NK-92 treated with Interleukin-12 subunit alpha and Interleukin-12 subunit beta, amount 100 ng/mL, for 24 hours (cell line): ENCODE measurements at places on chromosomes 4 and X.

GRCh38 chr4:11698846-11699590 is 270.3 kb upstream of the HS3ST1 start:
- no peak for DNase-seq

- DNase-seq = no peak
These were observed 62.8 kb downstream of the LRBA start for GRCh38 chr4:150952167-150952845.

DNA sequence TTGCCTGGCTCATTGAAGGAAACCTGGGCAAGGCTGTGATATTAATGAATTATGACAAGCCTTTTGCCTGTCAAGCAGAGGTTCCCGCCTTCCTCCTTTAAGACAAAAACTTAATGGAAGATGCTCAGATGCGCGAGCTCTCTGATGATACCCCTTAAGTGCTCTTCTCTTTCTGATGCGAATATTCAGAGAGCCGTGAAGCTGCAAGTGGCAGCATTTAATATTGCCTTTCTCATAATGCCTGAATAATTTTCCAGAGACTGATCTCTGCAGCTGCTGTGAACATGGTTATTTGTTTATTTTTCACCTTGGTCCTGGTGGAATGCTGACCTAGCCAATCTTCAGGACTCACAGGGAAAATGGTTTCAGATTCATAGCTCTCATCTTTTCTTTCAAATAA is 251.8 kb downstream of the TENM3 start:
- DNase-seq = no peak

GRCh38 chr4:98802770-98803198 is 126.1 kb downstream of the EIF4E start:
- no peak for DNase-seq

DNA sequence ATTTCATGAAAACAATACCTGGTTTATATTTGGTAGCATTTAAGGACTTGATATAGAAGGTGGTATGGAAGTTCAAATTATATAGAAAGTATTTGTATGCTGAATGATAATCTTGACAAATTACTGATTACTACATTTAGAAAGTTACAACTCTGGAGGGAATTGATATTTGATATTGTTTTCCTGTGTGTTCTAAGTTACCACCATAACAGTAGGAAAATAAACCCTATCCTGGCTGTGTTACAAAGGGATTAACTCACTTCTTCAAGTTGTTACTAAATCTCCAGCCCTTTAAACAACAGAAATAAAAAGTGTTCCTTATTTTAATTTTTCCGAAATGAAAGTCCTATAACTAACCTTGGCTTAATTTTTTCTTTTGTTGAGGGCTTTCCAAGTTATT is 36.6 kb downstream of the FHL1 start:
- DNase-seq = no peak

- no peak for DNase-seq
These were observed 98.5 kb upstream of the PNPLA4 start for GRCh38 chrX:8025705-8026104.

DNA sequence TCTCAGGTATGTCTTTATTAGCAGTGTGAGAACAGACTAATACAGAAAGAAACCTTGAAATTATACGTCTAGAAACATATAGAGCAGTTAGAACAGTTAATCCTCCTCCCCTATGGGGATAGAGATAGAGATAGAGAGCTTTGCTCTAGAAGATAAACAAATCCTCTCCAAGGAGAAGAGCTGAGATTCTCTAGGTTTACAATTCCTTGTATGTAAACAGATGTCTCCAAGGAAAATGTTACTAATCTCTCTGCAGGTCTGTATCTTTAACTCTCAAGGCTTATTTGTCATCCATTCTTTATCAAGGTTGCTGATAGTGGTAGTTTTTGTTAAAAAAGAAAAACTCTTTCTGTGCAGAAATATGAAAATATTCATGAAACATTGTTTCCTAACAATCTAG is 282.1 kb upstream of the GIMD1 start:
- DNase-seq = no peak

- no peak for DNase-seq
These were observed at the start of gene SORBS2 for GRCh38 chr4:185811509-185812364. Gene SORBS2, minus strand, starts transcription at chr4:185812194. Its CDS starts 121,623 bp downstream, at chr4:185690571.

DNA sequence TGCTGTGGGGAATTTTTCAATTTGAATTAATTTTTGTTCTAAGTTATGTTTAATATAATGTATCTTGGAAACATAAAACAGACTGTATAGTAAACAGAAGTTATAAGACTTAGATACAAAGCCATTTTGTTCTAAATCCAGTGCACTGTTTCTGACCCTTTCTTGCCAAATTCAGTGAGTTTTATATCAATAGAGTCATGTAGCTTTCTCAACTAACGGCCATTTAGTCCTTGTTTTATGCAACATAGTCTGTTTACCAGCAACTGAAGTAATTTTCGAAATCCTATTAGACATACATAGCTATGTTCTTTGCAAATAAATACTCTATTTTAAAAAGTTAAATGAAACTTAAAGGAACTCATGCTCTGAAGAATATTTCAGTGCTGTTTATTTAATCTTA is 242.8 kb downstream of the ADGRL3 start:
- no peak for DNase-seq

DNA sequence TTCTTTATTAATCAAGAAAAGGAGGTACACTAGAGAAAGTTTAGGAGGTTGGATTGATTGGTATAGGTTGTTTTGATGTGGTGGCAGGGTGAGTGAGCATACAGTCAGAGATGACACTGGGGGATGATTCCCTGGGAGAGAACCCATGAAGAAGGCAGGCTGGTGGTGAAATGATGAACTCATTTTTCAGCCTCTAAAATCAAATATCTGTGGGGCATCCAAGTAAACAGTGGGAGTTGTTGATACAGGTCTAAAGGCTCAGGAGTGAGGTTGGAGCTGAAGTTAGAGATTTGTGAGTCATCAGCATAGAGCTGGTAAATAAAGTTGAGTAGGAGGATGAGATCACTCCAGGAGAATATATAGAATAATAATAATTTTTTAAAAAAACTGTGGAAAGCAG is 10.0 kb upstream of the AP1S2 start:
- no peak for DNase-seq

- DNase-seq = peak; percentile 53
These were observed 30.8 kb downstream of the RTL5 start for GRCh38 chrX:72100824-72101351.

GRCh38 chr4:5051278-5052203 is at the start of gene STK32B:
Gene STK32B, plus strand, starts transcription at chr4:5051480.
- no peak for DNase-seq

DNA sequence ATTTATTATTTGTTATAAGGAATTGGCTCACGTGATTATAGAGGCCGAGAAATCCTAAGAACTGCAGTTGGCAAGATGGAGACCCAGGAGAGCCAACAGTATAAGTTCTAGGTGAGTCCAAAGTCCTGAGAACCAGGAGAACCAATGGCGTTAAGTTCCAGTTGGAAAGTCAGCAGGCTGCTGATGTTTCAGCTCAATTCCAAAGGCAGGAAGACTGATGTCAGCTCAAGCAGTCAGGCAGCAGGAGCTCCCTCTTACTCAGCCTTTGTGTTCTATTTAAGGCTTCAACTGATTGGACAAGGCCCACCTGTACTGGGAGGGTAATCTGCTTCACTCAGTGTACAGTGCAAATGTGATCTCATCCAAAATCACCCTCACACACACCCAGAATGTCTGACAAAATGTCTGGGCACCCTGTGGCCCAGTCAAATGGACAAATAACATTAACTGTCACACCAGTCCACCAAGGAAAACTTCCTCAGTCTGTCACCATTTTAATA is 30.8 kb upstream of the TBL1X start:
- DNase-seq = no peak

- no peak for DNase-seq
These were observed 5.7 kb downstream of the CD99 start for GRCh38 chrX:2696698-2697215.

DNA sequence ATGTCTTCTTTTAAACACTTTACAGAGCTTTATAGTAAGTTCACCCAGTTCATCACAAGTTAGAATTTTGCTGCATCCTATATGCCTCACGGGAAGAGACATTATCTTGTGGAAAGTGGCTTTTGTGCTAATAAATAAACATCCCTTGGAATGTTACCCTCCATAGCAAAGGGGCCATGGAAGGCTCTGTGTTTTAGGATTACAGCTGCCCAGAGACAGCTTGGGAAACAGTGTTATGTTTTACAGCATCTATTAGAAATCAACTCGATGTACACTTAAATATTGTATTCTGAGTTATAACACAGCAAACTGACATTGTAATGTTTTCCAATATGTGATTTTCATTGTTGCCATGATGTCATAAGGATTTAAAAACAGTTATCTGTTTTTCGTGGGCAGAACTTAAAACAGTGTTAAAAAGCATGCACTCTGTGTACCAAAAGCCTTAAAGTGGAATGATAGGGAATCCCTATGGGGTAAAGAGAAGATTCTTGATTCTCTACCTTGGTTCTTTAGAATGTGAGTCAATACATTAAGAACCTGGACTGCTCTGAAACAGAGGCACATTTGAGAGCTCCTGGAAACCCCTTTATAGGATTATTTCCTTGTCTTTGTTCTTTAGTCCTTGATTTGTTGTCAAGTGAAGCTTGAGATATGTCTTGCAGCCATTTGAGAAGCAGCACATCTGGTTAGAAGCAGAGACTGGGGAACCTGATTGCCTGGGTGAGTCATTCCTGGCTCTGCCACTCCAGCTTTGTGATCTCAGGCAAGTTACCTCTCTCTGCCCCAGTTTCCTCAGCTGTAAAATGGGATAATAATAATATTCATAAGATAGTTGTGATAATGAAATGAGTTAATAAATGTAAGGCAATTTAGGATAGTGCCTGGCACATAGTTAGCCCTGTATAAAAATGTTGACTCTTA is 41.6 kb downstream of the ARHGAP10 start:
- no peak for DNase-seq

DNA sequence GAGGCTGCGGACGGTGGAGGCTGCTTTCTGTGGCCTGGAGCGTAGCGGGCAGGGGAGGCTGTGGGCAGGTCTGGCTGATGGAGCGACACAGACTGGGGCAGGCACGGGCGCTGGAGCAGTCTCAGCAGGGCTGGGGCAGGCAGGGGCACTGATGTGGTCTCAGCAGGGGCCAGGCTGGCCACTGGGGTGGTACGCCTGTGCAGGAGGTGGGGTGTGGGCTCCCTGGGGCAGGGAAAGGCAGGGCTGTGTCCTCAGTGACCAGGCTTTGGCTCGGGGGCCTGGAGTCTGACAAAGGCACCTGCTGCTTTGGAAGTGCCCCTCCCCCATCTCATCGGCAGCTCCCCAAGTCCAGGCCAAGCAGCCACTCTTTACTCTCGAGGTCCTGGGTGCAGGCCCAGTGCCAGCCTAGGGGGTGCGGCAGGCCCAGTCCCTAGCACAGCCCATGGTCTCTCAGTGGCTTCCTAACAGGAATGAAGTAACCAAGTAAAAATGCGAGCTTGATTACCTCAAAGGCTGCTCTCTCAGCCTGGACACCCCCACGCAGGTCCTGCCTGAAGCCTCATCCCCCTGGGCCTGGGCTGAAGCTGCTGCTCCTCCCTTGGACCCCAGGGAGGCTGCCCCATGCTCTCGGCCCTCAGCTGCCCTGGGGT is 55.5 kb downstream of the ADRA2C start:
- DNase-seq = no peak

GRCh38 chrX:39519030-39519488 is 578.7 kb downstream of the BCOR start:
- no peak for DNase-seq

- no peak for DNase-seq
These were observed 13.3 kb upstream of the MID1 start for GRCh38 chrX:10633722-10634121.
